NCI-H2081 treated with DMSO at 0.1 percent for 48 hours (cell line): ENCODE measurements at places on chromosomes 6 and 20.

DNA sequence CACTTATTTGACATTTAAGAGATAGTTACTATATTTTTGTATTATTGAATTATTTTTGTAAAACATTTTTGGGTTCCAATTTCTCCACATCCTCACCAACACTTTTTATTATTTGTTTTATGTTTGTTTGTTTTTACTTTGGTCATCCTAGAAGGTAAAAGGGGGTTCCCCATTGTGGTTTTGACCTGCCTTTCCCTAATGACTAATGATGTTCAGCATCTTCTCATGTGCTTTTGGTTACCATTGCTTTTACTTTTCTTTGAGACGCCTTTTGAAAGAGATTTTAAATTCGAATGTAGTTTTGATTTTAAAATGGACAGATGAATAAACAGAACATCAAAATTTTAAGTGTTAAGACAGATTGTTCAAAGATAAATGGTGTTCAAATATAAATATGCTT lies 46.9 kb downstream of the AK9 start:
- DNase-seq = no peak

GRCh38 chr20:24164360-24164759 lies 175.8 kb upstream of the GGTLC1 start:
- DNase-seq = no peak

DNA sequence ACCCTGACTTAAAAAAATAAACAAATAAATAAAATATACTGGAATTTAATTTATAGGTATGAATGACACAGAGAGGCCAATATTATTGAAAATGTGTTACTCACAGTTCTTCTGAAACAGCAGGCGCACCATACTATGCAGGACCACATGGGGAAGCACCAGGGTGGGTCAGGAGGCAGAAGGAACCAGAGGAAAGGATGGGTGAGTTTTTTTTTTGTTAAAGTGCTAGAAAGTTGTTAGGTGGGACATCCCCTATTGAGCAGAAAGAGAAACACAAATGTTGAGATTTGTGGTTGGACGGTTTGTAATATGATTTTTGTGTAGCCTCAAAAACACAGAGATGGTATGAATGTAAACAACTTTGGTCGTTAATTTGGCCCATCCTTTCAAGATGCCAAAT lies 26.0 kb downstream of the PTPRA start:
- DNase-seq = no peak

GRCh38 chr6:44267252-44267651 lies 1.9 kb upstream of the NFKBIE start:
- no peak for DNase-seq

- DNase-seq = no peak
Measured at GRCh38 chr6:54403096-54403495, 94.9 kb downstream of the TINAG start.

DNA sequence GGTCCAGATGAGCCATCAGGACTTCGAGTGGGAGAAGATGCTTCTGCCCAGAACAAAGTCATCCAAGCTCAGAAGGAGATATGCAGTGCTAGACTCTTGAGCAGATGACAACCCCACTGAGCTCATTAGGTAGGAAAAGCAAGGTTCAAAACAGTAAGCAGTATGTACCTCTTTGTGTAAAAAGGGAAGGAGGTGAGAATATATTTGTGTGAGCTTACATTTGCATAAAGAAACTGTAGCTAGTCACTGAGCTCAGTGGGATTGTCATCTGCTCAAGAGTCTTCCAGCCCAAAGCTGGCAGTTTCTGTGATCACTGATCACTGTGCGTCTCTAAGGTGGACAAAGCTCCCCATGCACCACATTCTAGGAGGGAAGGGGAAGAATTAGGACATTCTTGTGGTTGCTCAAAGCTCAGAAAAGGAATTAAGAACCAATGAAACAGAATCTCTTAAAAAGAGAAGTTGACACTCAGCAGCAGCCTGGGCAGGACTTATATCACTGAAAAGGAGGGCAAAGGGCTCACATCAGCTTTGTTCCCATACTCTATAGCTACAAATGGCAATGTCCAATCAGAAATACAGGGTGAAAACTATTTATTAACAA lies 90.0 kb upstream of the MAFB start:
- no peak for DNase-seq

DNA sequence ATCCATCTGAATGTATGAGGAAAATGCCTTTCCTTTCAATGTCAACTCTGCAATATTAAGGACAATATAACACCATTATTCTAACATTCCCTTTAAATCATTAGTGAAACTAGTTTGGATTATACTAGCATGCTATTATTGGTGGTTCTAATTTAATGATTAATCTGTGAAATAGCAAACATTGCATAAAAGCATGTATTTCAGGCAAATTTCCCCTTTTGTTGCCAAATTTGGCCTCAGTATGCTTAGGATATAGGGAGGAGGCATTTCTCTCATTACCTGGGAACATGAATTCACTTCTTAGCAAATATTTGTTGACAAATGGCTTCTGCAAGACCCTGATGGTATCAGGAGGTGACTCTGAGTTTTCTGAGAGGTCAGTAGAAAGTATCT lies 1.6 kb downstream of the TPMT start:
- DNase-seq = no peak

DNA sequence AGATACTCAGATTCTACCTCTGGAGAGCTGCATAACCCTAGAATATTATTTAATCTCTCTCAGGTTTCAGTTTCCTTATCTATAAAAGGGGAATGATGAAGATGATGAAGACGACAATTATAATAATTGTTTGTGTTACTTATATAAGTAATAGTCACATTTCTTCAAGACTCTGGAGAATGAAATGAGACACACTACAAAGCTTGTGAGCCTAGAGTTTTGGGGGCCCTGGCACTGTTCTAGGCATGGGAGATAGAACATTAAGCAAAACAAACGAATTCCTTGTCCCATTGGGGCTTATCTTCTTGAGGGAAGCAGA lies 5.4 kb upstream of the ZNF217 start:
- DNase-seq = no peak

DNA sequence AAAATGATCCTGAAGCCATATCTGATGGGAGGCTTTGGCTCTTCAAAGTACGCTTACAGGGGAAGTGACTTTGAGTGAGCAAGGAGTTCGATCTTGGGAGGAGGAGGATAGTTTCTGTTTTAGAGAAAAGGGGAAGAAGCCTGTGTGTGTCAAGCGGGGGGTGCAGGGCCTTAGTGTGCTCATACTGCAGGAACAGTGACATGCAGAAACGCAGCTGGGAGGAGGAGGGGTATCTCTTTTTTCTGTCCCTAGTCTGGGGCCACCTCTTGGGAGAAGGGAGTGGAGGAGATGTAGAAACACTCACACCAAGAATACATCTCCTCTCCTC lies 19.8 kb downstream of the SIRPD start:
- DNase-seq = no peak

- no peak for DNase-seq
Measured at GRCh38 chr6:71481801-71482200, 193.2 kb downstream of the OGFRL1 start.

GRCh38 chr20:31849306-31849930 lies 4.0 kb upstream of the FOXS1 start:
- DNase-seq = no peak

DNA sequence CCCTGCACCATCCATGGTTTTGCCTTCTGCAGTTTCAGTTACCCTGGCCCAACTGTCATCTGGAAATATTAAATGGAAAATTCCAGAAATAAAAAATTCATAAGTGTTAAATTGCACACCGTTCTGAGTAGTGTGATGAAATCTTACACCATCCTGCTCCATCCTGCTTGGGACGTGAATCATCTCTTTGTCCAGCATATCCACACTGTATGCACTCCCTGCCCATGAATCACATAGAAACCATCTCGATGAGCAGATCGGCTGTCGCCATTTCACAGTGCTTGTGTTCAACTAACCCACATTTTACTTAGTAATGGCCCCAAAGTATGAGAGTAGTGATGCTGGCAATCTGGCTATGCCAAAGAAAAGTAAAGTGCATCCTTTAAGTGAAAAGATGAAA lies 105.9 kb upstream of the ID4 start:
- no peak for DNase-seq

- DNase-seq = no peak
Measured at GRCh38 chr20:24436160-24436559, 33.3 kb upstream of the SYNDIG1 start.

GRCh38 chr20:61434341-61434781 lies 182.3 kb downstream of the CDH4 start:
- DNase-seq = no peak

GRCh38 chr20:24915440-24915839 lies 33.6 kb upstream of the CST7 start:
- DNase-seq = no peak

DNA sequence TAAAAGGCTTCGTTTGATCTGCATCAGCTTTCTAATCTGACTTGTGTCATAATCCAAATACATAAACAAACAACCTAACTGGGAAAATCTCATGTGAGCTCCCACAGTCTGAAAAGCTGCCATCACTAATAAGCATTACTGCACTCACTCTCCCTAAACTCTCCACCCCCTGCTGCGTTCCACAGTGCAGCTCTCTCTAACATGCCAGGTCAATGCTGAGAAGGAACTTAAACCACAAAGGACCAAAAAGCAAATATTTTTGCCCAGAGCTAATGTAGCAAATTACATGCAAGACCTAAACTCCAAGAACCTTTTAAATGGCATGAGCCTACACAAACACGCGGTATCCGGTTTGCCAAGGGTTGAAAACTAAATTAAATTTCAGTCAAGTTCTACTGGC lies 542.3 kb upstream of the JARID2 start:
- no peak for DNase-seq

DNA sequence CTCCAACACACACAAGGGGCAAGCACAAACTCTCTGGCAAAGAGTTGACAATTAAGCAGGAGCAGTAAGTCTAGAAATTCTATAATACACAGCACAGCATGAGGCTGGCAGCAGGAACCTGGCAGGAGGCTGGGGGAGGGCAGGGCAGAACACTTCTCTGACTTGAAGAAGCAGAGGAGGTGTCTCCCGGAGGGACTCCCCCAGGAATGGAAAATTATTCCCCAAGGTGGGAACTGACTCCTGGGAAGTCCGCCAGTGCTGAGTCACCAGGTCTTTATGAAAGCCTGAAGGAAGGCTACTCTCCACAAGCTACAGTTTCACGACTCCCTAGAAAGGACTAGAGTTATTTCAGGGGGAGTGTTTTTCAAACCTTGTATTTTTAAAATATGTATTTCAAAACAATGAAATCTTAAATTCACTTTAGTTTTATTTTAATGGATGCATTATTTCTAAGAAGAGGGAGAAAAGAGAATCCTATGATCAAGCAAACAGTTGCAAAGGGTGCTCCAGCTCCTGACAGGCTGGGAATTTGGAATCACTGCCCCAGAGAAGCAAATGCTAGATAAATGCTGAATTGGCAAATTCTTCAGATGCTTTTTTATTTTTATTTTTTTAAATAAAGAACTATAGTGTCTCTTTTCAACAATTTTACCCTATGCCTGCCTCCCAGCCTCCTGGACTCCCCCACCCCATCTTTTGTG lies 192.8 kb downstream of the LY86 start:
- DNase-seq = no peak

DNA sequence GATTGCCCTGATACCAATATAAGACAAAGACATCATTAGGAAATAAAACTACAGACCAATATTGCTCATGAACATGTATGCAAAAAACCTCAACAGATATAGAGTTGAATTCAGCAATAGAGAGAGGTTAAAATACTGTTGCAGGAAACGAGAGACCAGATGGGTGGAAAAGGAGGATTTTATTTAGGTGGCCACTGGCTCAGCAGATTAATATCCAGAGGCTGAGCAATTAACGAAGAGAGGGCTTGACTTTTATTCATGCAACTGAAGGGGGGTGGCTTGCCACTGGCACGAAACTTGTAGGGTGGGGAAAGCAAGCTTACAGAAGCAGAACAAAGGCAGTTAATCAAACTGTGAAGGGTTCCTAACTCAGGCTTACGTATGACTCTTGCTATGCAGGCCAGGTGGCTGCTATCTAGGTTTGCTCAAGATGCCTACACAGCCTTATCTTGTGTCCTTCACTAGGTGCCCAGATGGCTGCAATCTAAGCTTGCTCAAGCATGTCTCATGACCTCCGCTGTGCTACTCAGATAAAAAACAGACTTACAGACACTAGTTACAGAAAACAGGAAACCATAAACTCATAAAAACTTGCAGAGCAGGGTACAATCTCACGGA lies 126.4 kb downstream of the MMUT start:
- no peak for DNase-seq

GRCh38 chr6:147033267-147033666 lies 170.9 kb upstream of the STXBP5 start:
- DNase-seq = no peak

DNA sequence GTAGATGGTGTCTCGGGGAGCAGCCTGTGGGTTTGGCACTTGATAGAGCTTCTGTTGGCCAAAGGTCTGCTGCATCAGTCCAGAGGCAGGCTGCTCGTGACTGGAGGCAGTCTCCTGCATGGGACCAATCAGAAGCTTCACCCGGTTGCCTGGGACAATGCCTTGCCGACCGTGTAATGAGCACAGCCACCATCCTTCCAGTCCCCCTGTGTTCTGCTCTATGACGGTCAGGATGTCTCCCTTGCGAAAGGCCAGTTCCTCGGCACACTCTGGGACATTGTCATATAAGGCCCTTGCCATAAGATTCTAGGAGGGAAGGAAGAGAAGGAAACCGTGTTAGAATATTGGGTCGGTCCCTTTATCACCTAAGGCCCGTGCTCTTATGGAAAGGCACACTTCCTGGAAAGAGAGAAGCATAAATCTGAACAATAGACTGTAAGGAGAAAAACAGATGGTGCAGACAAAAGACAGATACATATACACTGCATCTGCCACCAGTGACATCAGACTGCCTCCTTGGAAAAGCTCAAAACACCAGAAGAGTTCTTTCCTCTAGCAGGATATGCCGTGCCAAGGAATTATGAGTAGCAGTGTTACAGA lies 18.9 kb downstream of the NEDD9 start:
- DNase-seq = no peak

DNA sequence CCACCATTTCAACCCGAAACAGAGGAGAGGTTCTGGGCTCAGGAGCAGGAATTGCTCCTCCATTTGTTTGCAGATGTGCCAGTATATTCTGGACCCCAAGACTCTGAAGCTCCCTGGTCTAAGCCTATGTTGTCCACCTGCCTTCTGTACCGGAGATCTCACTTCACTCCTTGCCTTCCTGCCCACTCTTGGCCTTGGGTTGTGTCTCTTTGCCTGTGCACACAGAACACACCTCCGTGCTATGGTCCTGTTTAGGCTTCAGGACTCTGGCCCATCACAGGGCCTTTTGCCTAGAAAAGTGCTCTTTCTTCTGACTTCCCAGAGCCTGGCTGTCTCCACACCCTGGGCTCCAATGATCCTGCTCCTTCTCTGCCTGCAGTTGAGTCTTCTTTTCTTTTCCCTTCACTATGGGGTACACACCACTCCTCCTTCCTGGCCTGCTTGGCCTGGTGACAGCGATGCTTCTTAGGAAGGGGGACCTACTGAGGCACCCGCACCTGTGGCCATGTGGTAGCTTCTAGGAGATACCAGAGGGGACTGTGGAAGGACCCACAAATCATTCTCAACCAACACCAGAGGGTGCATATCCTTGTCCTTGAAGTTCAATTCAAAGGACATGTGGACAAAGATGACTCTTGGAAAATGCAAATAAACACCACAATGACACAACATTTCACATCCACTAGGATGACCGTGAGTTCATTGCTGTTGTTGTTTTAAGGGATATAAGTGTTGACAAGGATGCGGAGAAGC lies 75.1 kb downstream of the FOXA2 start:
- DNase-seq = no peak

GRCh38 chr6:100968949-100969348 lies 87.8 kb upstream of the ASCC3 start:
- DNase-seq = no peak
